ENCODE measurements at places on chromosomes 5 and 9.

- DNase-seq: no peak
Observed at GRCh38 chr5:10465726-10466125, 24.0 kb downstream of the ROPN1L start.

- no peak for DNase-seq
Observed at GRCh38 chr9:8782237-8782636, 982.7 kb upstream of the DMAC1 start.

DNA sequence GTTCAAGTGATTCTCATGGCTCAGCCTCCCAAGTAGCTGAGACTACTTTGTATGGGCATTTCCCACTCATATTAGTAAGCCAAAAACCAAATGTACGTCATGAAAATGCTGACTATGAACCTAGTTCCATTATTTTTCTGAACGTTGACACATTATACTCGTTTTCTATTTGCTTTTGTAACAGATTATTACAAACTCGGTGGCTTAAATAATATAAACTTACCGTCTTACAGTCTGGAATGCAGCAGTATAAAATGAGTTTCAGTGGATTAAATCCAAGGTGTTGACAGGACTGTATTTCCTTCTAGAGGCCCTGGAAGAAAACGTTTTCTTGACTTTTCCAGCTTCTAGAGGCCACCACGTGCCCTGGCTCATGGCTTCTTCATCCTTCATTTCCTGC lies 517.0 kb downstream of the GADD45G start:
- DNase-seq: no peak

- no peak for DNase-seq
Observed at GRCh38 chr5:54492178-54492577, 25.4 kb upstream of the SNX18 start.

DNA sequence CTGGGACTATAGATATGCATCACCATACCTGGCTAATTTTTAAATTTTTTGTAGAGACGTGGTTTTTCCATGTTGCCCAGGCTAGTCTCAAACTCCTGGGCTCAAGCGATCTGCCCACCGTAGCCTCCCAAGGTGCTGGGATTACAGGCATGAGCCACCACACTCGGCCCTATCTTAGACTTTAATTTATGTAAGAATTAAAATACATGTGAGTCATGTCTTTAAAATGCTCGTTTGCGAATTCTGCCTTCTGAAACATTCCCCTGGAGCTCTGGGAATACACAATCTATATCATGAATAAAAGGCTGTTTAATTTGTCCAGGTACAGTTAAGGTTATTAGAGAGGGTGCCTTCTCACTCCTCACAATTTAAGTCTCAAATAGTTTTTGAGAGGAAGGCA lies 32.8 kb downstream of the RHOBTB3 start:
- no peak for DNase-seq

- peak; percentile 74 for DNase-seq
Observed at GRCh38 chr5:60843386-60843935, 608 bp downstream of the ELOVL7 start.

DNA sequence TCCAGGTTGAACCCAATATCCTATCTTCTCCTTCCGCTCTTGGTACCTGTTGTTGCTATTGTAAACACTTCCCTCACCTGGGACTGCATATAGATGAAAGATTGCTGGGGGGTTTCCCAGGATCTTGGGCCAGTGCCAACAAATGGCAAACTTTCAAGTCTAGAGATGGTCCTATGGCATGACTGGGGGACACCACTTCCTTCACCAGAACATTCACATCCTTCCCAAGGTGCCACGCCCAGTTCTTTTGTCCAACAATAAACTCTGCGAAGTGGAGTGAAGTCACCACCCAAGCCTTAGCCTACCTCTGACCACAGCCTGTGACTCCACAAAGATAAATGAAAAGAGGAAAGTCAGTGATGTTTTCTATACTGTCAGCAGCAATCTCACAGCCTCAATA lies 34.4 kb downstream of the DOCK8 start:
- no peak for DNase-seq
